GM23338 (cell line): ENCODE measurements at places on chromosomes 6 and 20. TPM values are rescaled to one million over a fixed set of nuclear protein-coding genes. Genes with fewer than 3 reads are reported as not detected.

Gene KCNG1
- 6.6 and 8.1 TPM in 2 replicates for polyA plus RNA-seq

Gene TAF8
- polyA plus RNA-seq = 18.7 and 19.1 TPM in 2 replicates

Gene TFAP2C
- 11.7 and 14.3 TPM in 2 replicates for polyA plus RNA-seq

Gene NKAIN2
- polyA plus RNA-seq = 0.39 TPM in 1 of 2 replicates, not detected in the other

Gene MUC22
- polyA plus RNA-seq = not detected in 2 replicates

Gene ADGRB3
- 0.63 and 0.92 TPM in 2 replicates for polyA plus RNA-seq

Gene SNAI1
- polyA plus RNA-seq = 7.9 and 8.4 TPM in 2 replicates

Gene OPN5
- not detected in 2 replicates for polyA plus RNA-seq

Gene TRDN
- 104 and 137 TPM in 2 replicates for polyA plus RNA-seq
